ENCODE measurements at places on chromosomes 1 and 21.

DNA sequence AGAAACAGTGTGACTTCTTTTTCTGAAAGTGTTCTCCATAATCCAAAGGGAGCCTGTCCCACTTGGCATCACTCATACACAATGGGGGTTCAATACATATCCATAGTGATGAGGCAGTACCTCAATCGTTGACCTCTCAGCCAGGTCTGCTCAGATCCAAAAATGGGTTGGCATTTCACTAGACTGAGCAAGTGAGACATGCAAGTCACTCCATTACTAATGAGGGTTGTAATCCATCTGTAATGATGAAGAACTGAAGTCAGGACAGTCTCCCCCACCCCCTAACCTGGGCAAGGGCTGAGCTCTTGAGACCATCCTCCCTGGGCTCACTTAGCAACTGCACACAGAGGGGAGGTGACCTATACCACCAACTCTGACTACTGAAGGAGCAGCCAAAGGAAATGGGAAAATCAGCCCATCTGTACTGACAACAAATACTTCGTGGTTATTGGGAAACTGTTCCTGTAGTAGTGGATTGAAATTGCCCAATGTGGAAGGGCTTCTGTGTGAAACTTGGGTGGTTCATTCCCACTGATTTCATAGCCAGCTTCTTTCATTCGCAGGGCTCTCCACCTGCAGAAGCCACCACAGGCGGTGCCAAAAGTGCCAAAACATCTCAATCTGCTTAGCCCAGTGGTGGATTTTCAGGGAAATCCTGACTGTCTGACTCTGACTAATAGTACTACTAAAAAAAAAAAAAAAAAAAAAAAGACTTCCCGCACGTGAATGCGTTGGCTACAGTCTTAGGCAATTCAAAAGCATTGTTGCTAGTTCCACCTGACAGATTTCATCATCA is 5.0 kb downstream of the NGF start:
- DNase-seq, result no peak

- DNase-seq, result peak; percentile 47
Observed at GRCh38 chr1:167819849-167820683, 93.9 kb downstream of the ADCY10 start.

- DNase-seq, result no peak
Observed at GRCh38 chr1:223227486-223228196, 84.6 kb upstream of the TLR5 start.

DNA sequence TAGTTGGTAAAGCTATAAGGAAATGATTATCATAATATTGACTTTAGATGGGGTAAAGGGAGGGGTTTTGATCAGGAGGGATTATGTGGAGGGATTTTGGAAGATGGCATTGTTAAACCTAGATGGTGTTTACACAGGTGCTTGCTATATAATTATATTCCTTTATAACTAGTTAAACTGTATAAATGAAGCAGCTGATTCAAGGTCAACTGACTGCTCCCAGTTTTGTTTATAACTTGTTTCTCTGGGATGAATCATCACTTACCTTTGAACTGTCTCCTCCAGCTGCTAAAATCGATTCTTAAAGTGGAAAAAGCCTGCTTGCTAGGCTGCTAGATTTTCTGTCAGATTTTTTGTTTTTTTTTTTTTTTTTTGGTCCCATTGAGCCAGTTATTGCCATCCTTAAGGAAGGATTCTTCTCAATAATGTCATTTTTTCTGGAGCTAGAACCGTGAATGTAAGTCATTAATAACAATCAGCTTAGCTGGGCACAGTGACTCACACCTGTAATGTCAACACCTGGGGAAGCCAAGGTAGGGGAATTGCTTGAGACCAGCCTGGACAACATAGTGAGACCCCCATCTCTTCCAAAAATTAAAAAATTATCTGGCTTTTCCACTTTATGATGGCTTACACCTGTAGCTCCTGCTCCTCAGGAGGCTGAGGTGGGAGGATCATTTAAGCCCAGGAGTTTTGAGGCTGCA is 153.2 kb downstream of the PIK3R3 start:
- DNase-seq, result no peak

- DNase-seq, result no peak
Observed at GRCh38 chr1:24141311-24141997, 1.5 kb downstream of the IL22RA1 start.

DNA sequence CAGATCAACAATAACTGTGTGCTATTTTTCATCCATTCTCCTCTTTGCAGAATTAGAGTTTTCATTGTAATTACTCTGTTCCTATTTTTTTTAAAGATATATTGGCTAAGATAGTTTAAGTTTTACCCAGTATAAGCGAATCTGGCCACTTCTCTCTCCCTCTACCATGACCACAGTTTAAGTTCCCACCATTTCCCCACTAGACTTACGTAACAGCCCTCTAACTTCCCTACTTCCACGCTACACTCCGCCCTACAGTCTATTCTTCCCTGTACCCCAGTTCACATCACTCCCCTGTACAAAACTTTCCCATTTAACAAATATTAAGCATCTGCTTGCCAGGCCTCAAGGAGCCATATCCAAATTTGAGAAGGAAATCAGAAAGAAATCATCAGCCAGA is 16.5 kb downstream of the CTSK start:
- DNase-seq, result no peak

GRCh38 chr1:172517081-172517480 is 15.9 kb upstream of the SUCO start:
- no peak for DNase-seq

DNA sequence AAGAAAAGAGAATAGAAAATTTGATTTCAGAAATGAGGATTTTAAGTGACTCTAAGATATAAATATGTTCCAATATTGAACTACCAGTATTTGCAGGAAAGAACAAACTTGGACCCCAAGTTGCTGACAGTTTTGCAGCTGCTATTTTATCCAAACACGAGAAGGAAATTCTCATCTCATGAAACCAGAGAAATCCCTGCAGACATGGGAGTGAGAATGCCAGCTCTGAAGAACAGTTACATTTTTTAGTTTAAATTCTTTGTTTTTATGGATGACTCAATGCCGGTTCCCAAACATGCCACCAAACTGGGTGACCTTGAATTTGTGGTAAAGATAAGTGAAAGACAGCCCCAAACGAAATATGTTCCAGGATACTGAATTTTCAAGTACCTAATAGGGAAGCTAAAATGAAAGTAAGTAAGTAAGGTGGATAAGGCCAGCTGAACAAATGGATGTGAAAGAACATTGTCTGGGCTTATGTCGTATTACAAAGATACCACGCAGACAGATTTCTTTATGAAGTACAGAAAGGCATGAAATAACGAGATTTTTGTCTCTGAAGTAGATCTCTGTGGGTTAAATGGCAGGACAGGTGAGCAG is 19.9 kb downstream of the TLR5 start:
- no peak for DNase-seq

- DNase-seq, result no peak
Observed at GRCh38 chr1:240613356-240614142, 1.6 kb upstream of the GREM2 start.

DNA sequence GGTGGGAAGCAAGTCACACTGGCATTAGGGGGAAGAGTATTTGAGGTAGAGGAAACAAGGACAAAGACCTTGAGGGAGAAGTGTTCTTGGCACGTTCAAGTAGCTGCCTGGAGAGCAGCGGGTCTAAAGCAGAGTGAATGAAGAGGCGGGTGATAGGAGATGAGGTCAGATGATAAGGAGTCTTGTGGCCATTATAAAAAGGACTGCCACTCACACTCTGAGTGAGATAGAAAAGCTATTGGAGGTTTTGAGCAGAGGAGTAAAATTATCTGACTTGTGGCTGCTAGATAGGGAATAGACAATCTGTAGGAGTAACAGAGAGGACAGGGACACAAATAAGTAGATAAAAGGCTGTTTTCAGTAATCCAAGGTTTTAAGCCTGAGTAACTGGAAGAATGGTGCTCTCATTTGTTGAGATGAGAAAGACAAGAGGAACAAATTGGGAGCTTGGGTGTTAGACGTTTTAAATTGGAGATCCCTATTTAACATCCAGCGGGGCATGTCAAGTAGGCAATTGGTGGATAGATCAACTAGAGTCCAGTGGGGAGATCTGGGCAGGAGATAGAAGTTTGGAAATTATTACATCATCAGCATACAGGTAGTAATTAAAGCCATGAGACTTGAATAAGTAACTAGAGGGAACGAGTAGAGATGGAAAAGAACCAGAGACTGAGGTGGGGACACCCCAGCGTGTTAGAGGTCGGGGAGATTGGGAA is 43.7 kb downstream of the HENMT1 start:
- no peak for DNase-seq

- no peak for DNase-seq
Observed at GRCh38 chr1:54664364-54664763, 22.8 kb downstream of the MROH7 start.

DNA sequence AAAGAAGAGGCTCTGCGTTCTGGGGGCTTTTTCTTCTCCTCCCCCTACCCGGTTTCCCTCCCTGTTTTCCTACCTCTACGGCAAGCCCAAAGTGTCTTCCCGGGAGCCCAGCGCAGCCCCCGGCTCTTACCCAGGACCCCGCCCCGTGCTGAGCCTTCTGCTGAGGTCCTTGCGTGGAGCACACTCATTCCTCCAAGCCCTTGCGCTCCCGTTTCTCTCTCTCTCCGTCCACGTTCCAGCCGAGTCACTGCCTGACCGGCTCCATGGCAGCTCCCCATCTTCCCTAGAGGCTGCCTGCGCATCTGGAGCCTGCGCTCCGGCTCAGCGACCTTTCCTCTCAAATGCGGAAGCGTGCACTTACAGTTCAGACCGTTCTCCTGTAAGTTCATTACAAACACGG is 24.9 kb upstream of the PDXK start:
- DNase-seq, result no peak

GRCh38 chr1:2375923-2376260 is 15.5 kb downstream of the MORN1 start:
- no peak for DNase-seq

- no peak for DNase-seq
Observed at GRCh38 chr1:200979574-200980451, 43.7 kb downstream of the KIF21B start.

GRCh38 chr1:204417074-204417997 is 5.7 kb upstream of the PPP1R15B start:
- peak; percentile 71 for DNase-seq

DNA sequence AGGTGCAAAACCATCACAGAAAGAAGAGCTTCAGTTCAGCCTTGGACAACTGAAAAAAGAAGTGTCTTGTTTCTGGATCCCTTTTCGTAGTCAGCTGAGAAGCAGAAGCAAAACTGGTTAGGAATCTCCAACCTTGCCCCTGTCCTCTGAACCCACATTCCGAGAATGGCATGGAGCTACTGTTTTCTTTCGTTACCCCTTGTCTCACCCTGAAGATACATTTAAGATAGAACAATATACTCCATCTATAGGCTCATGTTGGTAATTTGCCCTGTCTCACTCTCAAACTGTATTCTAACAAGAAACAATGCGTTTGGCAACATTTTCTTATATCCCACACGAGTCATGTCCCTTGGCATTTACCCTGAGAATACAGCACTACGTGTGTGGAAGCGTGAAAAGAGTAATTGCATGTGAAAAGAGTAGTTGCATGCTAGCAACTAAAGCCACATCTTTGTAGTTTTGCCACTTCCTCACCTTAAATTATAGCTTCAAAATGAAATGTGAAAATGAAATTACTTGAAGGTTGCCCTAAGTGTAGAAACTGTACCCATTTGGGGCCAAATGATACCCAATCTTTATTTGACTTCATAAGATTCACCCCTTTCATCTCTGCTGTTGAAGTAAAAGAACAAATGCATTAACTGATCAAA is 5.3 kb downstream of the SLAMF7 start:
- DNase-seq, result no peak

DNA sequence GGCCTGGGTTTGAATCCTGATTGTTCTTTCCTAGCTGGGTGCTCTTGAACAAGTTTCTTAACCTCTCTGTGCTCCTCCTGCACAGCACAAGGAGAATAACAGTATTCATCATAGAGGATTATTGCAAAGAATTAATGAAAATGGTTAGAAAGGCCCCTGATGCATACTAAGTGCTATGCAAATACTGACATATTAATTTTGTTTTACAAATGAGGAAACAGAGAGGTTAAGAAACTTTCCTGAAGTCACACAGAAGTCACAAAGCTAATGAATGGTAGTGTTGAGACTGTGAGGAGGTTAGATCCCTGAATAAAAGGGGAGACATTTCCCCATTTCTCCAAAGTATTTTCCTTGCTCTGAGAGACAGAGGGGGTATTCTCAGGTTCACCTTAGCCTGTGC is 99.0 kb downstream of the KCNJ6 start:
- no peak for DNase-seq

DNA sequence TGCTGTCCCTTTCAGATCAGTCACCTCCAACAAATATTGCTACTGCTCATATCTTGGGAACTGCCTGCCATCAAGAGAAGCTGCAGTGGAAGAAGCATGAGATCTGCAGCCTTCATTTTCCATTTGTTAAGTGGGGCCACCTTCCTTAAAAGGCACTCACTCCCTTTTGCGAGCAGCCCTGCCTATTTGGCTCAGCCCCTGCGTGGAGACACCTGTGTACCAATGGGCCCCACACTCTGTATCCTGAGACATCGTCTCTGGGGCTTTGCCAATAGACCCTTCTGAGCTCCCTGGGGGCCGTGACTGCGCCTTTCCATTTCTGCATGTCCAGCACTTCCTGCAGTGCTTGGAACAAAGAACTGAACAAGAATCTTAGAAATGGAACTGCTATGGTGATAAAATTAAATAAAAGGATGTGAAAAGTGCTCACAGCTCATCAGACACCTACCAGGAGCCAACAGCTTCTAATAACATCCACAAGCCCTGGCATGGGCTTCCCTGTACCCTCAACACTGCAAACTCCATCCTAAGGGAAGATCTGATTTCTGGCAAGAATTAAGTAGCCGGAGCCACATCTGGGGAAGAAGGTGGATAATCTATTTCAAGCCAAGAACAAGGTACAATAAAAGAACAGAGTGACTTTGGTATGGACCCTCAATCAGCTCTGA is 36.7 kb downstream of the PARP1 start:
- no peak for DNase-seq

DNA sequence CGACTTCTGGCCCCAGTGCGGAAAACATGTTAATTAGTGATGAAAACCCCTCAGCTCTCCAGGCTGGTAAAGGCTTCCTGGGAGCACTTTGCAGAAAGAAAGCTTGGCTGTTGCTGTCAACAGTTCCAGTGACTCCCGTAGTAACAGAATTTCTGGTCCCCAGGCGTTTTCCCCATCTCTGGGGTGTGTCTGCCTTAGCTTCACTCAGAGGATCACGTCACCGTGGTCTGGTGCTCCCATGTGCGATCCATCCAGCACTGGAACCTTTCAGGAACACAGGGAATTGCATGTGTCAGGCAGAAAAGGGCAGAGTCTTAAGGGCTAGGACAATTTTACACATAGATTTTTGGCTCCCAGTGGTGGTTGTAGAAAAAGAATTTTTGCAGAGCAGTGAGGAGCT is 470.4 kb upstream of the USP24 start:
- DNase-seq, result no peak

DNA sequence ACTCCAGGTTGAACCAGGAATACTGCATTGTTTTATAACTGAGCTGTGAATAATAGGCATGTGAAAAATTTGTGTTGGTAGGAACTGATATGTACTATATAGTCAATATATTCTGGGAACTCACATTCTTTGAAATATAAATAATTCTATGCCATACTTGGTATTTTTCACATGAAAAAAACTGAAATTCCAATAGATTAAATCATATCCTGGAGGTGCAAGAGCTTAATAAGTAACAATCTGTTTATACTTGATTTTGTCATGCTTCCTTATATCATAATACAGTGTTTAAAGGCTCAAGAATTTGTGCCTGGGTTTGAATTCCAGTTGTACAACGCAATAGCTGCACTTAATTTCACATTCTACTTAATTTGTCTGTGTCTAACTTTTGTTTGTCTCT is 387.0 kb downstream of the USP25 start:
- DNase-seq, result no peak

Measured in thoracic aorta (tissue), 2 donors.